ENCODE measurements at places on chromosomes 4 and X.
A peak's percentile ranks its signal among the peaks of the same experiment; 100 is the strongest.

DNA sequence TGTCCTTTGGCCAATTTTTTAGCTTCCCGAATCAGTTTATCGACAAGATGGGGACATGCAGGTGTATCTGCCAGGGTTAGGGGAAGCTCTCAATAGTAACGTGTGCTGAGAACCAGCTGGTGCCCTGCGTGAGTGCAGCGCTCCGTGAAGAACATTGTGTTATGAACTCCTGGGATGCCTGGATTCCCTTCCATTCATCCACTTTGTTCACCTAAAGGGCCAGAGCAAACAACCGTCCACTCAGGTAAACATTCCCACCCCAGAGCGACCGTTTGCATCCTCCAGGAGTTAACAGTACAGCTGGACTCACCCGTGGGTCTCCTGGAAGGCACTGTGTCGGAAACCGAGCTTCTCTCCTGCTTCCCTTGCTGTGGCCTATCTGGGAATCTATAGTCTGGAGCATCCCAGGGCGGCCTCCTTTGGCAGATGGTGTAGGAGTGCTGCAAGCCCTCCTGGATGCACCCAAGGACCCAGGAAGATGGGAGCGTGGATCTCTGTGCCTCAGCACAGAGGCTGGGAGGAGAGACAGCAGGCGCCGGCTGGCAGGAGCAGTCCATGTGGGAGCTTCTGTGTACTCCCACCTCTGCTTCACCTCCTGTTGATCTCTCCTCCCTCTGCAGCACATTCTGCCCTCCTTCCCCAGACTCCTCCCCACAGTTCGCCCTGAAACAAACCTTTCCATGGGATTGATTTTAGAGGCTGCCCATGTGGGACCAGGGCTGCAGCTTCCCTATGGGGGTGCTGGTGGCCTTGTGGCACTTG is 62.7 kb downstream of the SHROOM2 start:
- no peak for DNase-seq

GRCh38 chr4:1477045-1477840 is 71.0 kb upstream of the NKX1-1 start:
- no peak for DNase-seq

GRCh38 chr4:61462451-61463326 is 262.6 kb downstream of the ADGRL3 start:
- no peak for DNase-seq

DNA sequence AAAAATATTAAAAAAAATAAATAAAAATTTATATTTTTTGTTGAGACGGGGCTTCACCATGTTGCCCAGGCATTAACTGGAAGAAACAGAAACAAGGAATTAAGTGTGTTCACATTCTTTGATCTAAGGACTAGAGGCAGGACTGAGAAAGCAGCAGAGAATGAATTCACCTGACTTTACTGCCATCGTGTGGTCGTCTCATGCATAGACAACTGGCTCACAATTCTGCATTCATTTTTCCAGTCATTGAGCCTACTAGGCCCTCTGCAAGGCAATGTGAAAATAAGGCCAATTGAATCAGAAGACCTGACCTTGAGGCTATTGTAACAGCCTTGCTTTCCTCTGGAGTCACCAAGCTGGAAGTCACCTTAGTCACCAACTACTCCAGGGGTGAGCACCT is 37.4 kb downstream of the LHFPL1 start:
- DNase-seq = peak; percentile 2

- DNase-seq = no peak
Measured at GRCh38 chr4:108690738-108691137, 40.3 kb downstream of the OSTC start.

DNA sequence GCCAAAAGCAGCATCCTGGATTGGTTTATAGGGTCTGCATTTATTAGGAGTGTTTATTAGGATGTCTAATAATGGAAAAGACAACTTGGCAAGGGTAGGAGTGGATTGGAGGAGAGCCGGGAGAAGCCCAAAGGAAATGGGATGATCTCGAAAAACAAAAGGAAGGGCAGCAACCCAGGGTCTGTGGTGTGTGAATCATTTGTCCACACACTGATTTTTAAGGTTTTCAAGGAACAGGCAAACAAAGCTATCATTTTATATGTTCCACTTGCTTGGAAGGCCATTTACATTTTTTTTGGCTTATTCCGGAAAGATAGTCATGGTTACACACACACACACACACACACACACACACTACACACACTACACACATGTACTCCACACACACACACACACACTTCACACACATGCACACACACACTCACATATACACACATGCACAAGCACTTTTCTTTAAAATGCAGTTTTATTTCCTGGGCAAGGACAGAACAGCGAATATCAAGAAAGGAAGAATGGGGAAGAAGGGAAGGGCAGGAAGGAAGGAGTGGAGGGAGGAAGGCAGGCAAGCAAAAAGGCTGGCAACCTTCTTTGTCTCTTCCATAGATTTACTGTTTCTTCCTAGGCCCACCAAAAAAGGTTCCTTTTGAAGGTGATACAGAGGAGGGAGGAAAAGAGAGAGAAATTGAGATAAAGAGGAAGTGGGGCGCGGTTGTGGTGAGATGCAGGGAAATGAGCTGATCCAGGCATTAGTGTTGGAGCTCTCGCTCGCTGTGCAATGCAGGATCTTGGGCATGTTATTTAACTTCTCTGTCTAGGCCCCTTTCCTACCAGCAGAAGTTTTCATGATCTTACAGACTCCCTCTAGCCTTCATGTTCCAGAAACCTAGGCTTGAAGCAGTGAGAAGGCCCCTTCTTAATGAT is 88.6 kb upstream of the MAML3 start:
- DNase-seq = no peak

- no peak for DNase-seq
Measured at GRCh38 chrX:39718981-39719380, 378.8 kb downstream of the BCOR start.

DNA sequence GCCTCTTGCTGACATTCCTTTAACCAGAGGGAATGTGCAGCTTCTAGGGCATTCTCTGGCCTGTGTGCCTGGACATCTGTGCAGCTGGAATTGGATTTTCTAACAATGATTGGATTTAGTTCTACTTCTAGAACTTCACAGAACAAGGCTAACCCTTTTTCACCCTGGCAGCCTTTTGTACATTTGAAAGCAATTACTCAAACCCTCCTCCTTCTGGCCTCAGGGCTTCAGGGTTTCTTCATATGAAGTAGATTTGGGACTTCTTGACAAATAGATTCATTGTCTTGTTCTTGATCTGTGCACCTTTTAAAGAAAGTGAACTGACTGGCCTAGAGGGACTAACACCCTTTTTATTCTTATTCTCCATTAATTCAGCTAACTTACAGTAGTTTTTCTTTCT is 30.1 kb downstream of the SPATA18 start:
- no peak for DNase-seq

All from NCI-H748 treated with DMSO at 0.1 percent for 48 hours (cell line).